ENCODE measurements at places on chromosomes 6 and 20.

- DNase-seq = no peak
Measured at GRCh38 chr6:168524571-168525001, 83.6 kb downstream of the SMOC2 start.

DNA sequence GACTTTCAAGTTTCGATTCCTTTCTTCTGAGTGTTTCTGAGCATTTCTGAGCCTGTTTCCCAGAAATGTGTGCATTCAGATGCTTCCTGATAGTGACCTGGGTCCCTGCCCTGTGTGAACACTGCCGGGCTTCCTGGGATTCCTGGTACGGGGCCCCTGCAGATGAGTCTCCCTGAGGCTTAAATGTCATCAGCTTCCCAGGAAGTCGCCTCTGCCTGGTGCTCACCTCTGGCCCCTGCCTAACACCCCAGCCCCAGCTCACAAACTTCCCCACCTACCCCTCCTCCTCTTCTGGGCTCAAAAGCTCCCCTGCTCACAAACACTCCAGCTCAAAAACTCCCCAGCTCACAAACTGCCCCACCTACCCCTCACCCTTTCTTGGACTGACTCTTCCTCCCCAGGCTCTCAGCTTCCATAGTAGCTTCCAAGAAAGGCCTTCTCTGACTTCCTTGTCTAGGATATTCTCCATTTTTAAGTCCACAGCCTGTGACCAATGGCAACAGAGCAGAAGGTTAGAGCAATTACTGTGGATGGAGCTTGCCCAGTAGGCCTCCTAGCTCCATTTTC lies 42.0 kb downstream of the TGM2 start:
- peak; percentile 84 for DNase-seq

GRCh38 chr6:163698086-163698485 lies 283.6 kb downstream of the QKI start:
- no peak for DNase-seq

DNA sequence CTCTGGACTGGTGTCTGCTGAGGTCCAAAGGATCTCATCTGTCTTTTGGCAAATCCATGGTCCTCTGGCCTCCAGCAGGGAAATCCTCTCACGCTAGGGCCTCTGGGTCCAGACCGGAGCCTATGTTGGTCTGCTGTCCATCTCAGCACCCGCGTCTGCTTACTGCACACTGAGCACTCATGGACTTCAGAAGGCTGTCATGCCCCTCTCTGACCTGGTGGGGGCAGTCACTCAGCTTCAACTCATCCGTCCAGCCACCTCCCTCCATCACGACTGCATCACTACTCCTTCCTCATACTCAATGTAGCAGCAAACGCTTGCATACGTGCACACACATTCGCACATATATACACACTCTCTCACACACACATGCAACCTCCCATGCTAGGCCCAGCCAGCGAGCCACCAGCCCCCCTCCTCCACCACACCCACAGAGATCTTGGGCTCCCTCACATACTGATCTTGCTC lies 33.3 kb downstream of the GABRR2 start:
- no peak for DNase-seq

DNA sequence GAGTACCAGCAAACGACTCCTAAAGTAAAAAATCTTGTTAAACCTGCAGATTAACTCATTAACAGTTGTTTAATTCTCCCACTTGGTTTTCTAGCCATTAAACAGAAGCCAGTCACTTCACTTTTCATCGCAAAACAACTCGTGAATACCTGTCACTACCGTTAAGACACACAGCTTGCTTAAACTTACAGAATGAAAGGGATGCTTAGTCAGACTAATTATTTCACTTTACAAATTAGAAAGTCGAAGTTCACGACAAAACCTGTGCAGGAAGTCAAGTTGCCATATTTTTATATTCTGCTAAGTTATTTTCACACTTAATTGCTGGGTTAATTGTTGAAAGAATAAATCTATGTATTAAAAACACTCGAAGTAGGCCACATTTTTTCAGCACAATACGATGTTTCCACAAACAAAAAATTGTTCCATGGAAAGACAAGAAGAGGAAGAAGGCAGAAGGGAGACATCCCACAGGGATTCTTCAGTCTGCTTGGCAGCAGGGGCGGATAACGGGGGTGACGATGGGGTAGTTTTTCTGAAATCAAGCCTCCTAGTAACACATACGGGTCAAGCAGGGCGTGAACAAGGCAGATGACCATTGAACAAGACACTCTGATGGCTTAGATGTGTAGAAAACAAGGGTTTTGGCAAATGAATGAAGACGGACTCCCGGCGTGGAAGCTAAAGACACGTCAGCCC lies 933 bp downstream of the SSR1 start:
- DNase-seq = no peak
